Stimulated activated CD8-positive, alpha-beta memory T cell treated with anti-CD3 and anti-CD28 coated beads, Interleukin-7, amount 100 ng/mL, for 1 hour (primary cell): ENCODE measurements at places on chromosomes 7 and 10.

GRCh38 chr10:37439826-37440225 lies 314.4 kb downstream of the ANKRD30A start:
- DNase-seq: no peak

- DNase-seq: no peak
Measured at GRCh38 chr7:155766966-155767916, 45.0 kb downstream of the SHH start.

- DNase-seq: no peak
Measured at GRCh38 chr10:119970107-119970506, 77.6 kb downstream of the SEC23IP start.

DNA sequence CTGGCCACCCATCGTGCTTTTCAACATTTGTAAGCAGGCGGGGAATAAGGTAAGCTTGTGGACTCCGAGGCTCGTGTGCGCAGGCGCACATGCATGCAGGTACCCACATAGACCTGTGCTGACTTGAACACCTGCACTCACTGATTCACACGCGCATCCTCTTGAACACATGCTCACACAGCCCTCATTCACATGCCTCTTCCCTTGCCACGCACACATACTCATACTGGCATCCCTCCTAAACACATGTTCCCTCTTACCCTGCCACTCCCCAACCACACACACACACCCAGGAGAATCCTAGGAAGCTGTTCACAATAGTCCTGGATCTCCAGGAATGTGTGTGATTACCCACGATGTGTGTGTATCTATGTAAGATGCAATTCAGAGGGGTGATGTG lies 44.1 kb upstream of the LBX1 start:
- no peak for DNase-seq

GRCh38 chr10:65559369-65559768 lies 1366.5 kb upstream of the LRRTM3 start:
- DNase-seq: no peak

DNA sequence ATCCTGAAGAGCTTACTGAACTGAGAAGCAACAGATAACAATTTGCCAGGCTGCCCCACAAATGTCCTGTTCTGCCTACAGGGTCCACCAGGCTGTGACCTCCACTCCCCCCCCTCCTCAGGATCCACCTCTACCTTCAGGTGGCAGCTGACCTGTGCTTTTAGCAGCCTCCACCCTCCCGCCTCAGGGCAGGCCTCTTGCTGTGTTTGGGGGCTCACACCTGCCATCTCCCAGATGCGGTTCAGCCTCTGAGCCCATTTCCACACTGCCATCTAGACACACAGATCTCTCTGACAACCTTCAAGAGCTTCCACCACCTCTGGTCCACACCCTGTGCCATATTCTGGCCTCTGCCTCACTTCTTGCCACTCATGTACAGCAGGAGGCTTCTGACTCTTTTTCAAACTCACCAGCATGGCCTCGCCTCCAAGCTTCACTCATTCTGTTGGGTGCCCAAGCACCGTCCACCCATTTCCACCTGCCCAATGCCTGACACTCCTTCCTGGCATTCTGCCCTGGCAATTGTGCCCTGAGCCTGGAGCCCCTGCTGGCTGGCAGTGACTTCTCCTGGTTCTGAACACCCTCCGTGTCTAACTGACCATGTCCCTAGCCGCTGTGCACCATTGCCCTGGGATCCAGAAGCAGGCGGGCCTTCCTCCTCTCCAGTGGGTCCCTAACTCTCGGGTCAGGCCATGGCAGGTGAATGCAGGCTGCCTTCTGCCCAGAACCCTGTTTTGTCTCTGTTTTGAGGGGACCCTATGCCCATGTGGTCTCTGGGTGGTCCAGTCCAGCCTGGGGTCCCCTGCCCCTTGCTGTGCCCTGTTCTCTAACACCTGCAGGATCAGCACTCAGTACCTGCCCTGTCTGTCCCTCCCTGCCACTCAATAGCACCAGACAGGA lies 18.5 kb downstream of the TMEM72 start:
- DNase-seq: no peak

DNA sequence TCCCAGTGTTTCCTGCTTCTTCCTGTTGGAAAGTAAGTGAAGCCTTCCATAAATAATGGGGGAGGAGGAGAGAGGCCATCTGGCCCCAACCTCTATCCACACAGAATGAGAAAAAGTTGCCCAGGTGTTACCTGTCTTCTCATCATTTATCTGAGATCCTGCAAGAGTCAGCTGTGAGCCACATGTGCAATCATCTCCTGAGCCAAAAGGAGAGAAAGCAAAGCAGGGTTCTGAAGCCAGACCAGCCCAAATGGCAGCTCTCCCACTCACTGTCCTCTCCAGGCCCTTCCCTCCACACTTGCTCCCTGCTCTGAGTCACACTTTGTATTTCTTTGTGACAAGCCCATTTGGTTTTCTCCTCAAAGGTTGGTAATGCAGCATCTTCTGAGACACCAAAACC lies 65.9 kb downstream of the FAM204A start:
- no peak for DNase-seq

GRCh38 chr7:135682191-135682590 lies 19.9 kb downstream of the STMP1 start:
- no peak for DNase-seq

- peak; percentile 29 for DNase-seq
Measured at GRCh38 chr7:150368884-150369747, 494 bp downstream of the REPIN1 start.

GRCh38 chr7:151174246-151175046 lies 7.0 kb upstream of the GBX1 start:
- no peak for DNase-seq

GRCh38 chr7:145779140-145779539 lies 337.5 kb upstream of the CNTNAP2 start:
- no peak for DNase-seq

DNA sequence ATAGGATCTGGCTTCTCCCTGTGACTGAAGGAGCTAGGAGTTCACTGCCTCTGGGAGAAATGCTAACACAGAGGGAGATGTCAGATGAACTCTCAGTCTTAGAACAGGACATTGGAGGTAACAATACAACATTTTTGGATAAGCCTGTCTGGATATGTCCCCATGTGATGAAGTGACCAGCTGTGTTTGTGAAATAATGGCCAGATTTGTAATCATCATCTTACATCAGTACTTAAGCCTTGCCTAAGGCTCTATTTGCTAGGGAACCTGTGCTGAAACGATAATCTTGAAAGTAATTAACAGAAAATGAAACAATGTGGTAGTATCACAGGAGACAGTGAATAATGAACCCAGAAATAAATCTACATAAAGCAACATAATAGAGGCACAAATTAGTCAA lies 56.2 kb downstream of the CRPPA start:
- DNase-seq: no peak

- DNase-seq: no peak
Measured at GRCh38 chr10:76309741-76310587, 878.5 kb downstream of the LRMDA start.

DNA sequence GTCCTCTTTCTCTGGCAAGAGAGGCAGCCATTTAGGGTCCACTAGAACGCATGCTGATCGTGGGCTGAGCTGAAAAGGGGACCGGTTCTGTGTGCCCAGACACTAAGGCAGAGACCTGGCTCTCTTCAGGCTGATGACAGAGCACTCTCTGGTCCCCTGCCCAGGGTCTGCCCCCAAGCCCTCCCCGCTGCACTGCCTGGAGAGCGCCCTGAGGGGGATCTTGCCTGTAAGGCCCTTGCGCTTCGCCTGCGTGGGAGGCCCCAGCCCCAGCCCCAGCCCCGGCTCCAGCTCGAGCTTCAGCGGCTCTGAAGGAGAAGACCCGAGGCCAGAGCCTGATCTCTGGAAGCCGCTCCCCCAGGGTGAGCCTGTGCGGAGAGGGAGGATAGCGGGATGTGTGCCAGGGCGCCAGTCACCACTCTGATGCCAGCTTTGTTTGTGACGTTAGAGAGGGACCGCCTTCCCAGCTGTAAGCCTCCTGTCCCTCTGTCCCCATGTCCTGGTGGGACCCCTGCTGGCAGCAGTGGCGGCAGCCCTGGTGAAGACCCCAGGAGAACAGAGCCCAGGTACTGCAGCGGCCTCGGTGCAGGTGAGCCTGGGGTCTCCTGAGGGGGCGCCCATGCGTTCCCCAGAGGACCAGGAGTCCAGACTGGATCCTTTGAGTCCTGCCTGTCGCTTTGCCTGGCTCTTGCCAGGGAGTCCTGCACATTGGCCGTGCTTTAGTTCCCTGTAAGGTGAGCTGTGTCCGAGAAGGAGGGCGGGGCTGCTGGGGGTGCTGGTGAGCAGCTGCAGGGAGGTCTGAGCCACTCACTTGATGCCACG lies 43.2 kb downstream of the ZNF467 start:
- DNase-seq: no peak

DNA sequence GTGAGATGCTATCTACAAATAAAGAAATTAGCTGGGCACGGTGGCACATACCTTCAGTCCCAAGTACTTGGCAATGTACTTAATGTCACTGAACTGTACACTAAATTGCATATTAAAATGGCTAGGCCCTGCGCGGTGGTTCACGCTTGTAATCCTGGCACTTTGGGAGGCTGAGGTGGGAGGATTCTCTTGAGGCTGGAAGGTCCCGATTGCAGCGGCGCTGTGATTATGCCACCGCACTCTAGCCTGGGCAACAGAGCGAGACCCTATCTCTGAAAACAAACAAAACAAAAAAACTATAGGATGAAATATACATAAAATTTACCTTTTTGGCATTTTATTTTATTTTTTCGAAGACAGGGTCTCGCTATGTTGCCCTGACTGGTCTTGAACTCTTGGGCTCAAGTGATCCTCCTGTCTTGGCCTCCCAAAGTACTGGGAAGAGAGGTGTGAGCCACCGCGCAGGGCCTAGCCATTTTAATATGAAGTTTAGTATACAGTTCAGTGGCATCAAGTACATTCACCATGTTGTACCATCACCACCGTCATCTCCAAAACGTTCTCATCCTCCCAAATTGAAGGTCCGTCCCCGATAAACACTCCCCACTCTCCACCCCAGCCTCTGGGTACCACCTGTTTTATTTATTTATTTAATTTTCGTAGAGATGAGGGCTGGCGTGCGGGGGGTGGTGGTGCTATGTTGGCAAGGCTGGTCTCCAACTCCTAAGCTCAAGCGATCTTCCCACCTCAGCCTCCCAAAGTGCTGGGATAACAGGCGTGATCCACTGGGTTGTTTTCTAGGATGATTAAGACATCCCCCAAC lies 1.3 kb upstream of the EIF3B start:
- DNase-seq: no peak

DNA sequence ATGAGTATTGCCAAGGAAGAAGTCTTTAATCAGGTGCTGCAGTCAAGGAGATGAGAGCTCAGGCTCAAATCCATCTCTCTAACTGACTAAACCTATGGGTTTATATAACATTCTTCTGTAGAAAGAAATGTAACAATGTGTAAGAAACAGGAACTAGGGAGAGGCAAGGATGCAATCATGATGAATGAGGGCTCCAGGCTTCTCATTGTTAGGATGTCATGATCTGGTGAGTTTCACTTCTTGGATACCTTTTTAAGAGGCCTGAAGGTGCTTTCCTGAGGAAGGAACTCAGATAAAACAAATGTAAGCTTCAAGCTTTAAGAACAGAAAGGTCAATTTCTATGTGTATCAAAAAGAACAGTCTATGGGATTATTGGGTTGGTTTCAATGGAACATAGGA lies 30.8 kb upstream of the SCIN start:
- no peak for DNase-seq

DNA sequence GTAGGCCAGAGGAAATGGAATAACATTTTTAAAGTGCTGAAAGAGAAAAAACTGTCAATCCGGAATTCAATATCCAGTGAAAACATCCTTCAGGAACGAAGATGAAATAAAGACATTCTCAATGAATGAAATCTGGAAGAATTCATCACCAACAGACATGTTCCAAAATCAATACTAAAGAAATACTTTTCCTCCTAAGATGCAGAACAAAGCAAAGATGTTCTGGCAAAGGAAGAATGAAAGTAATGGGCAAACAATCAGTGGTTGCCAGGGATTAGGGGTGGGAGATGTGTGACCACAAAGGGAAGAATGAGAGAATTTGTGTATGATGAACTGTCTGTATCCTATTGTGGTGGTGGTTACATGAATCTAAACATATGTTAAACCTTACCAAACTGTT lies 52.8 kb upstream of the EEPD1 start:
- DNase-seq: no peak

GRCh38 chr10:95845411-95845810 lies 62.4 kb upstream of the CC2D2B start:
- no peak for DNase-seq

DNA sequence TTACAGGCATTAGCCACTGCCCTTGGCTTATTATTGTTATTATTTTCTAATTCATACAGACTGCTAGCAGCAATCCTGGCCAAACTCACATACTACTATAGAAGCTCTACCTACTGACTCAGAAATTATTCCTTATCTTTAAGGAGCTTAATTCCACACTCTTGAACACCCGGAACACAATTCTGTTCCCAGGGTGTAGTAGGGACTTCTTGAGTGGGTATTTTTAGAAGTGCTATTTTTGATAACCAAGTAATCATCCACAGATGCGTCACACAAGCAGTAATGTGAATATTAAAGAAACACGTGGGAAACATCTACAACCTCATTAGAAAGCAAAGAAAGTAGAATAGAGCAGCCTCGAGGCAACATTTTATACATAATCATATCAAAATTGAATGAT lies 149.2 kb downstream of the PTEN start:
- DNase-seq: no peak

DNA sequence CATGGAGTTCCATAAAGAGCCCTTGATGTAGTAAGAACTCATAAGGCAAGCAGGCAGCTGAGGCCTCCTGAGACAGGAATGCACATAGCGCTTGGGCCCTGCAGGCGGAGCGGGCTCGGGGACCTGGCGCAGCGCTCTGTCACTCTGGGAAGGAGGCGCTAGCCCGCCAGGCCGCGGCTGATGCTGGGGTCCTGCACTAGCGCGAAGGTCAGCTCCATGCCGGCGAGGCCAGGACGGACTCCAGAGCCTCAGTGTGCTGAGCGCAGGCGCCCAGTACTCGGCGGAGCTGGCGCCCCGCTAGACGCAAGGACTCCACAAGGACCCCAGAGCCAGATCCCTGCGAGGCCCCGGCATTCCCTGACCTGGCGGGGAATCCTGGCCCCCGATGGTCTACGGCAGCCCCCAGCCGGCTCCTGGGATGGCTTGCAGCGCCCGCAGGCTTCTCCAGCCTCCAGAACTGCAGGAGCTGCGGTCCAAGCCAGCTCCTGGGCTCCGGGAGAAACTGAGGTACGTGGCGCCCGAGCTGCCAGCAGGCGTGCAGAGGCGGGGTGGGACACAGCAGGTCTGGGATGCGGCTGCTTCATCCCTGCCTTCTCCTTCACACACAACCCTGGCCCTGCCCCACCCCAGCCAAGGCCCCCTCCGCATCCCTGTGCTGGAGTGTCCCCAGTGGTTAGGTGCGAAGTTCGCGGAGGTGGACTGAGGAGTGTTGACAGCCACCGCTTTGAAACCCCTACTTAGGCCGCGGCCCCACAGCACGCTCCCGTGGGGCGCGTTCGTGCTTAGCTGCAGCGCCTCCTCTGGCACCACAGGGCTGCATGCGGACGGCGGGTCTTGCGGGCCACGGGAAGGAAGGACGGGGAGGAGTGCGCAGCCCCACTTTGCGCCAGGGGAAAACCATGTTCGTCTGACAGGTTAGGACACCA lies 761.5 kb upstream of the POM121L12 start:
- DNase-seq: no peak

GRCh38 chr10:18469125-18469524 lies 182.3 kb downstream of the NSUN6 start:
- no peak for DNase-seq
